ENCODE measurements at places on chromosomes 5 and 9.

DNA sequence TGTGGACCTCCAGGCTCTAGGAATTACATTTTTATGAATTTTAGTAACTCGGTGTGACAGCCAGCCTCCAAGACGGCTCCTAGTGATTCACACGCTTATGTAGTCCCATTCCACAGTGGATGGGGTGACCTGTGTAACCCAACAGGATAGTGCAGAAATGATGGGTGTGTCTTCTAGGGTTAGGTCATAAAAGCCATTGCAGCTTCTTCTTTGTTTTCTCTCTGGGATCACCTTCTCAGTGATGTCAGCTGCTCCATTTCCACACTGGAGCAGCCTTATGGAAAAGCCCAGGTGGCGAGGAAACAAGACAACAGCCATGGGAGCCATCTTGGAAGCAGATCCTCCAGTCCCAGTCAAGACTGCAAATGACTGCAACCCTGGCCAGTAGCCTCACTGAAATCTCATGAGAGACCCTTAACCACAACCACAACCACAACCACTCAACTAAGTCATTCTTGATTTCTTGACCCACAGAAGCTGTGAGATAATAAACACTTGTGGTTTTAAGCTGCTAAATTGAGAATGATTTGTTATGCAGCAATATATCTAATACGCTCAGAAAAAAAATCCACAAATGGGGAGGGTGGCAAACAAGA, 5.1 kb upstream of the GNPDA1 start:
- DNase-seq: no peak

- DNase-seq: peak; percentile 53
Measured at GRCh38 chr9:13358128-13358527, 78.6 kb upstream of the MPDZ start.

DNA sequence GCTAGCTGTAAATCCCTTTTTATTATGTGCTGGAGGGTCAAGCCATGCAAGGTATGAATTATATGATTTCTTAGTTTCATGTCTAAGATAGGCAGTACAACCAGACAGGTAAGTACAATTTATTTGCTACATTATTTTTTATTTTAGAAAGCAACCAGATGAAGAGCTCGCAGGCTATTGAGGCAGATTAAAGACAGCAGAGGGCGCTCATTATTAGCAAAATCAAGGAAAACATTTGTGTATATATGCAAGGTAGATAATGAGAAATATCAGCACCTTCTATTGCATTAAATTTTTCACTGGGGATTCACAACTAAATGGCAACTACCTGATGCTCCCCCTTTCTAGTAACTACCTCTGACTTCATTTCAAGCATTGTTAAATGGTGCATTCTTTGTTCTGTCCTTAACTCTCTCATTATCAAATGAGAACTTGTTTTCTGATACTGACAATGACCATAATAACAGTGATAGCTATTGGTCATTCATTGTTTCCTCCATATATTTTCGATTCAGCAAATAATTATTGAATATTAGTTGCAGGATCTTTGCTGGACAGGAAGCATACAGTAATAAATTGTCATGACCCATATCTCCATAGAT, 8.6 kb downstream of the SCGB3A2 start:
- peak; percentile 67 for DNase-seq

GRCh38 chr5:163401271-163401670, 36.1 kb upstream of the CCNG1 start:
- no peak for DNase-seq

All from bronchial epithelial cell (primary cell).